K562 (cell line): ENCODE measurements at places on chromosomes 11 and 22.
A peak's percentile ranks its signal among the peaks of the same experiment; 100 is the strongest.

DNA sequence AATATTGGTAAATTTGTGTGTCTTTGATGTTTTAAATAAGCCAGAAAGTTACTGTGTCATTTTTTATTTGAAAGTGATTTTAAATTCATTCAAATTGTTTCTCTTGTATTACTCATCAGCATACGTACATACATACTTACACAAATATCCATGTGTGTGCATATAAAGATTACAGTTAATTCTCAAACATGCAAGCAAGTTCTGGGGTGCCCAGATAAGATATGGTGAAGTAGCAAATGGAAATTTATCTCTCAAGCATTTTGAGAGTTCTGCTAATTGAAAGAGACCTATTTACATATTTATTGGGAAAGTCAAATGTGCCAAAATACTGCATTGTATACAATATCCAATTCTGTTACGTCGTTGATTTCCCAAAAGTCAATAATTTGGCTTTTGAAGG lies 1024.0 kb upstream of the CNTN5 start:
- DNase-seq = peak; percentile 51

- no peak for DNase-seq
Observed at GRCh38 chr22:26267856-26268255, 98.6 kb downstream of the SEZ6L start.

- DNase-seq = no peak
Observed at GRCh38 chr22:37632174-37633088, 7.0 kb upstream of the SH3BP1 start.

GRCh38 chr11:75691804-75692203 lies 23.0 kb upstream of the MAP6 start:
- DNase-seq = no peak

DNA sequence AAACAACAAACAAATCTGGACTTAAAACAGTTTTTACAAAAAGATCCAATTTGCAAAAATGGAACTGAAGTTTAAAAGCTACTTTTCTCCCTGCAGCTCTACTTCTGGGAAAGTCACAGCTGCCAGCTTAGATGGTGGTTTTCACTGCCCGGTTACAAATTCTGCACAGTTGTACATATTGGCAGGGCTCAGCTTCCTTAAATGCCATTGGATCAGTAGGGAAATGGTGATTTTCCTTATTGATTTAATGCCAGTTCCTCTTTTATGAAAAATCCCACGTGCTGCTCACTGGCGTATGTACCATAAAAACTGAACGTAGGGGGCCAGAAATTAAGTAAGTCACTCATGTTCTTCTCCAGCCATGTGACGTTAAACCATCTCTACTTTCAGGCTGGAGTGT lies 22.8 kb downstream of the GRAP2 start:
- DNase-seq = no peak
